ENCODE measurements at places on chromosomes 1 and 21. TPM values are rescaled to one million over a fixed set of nuclear protein-coding genes. Genes with fewer than 3 reads are reported as not detected.

TNFSF18 gene
- not detected for total RNA-seq

SYT14 gene
- total RNA-seq = 14.7 TPM

RXFP4 gene
- not detected for total RNA-seq

SIK1 gene
- 3.2 TPM for total RNA-seq

EXO1 gene
- 38.6 TPM for total RNA-seq

STX12 gene
- 29.0 TPM for total RNA-seq

LCE1D gene
- total RNA-seq = not detected

EIF3I gene
- total RNA-seq = 554 TPM

PTCH2 gene
- total RNA-seq = 0.03 TPM

UBXN10 gene
- total RNA-seq = 0.08 TPM

C1QC gene
- not detected for total RNA-seq

GRHL3 gene
- not detected for total RNA-seq

SPRR2G gene
- total RNA-seq = not detected

PWP2 gene
- 28.2 TPM for total RNA-seq

OR2T11 gene
- total RNA-seq = not detected

NPPA gene
- not detected for total RNA-seq

AMPD2 gene
- 31.9 TPM for total RNA-seq

Data from SK-MEL-5 (cell line).